ENCODE measurements at places on chromosomes 5 and 9. TPM values are rescaled to one million over a fixed set of nuclear protein-coding genes. Genes with fewer than 3 reads are reported as not detected.

DNLZ gene
- total RNA-seq, result 10.0 TPM

- DNase-seq, result no peak
These were observed 134.6 kb upstream of the TUT7 start for GRCh38 chr9:86488794-86489193.

ANKRD31 gene
- not detected for total RNA-seq

- DNase-seq, result no peak
These were observed 49.8 kb downstream of the SGCD start for GRCh38 chr5:156376751-156377150.

CACFD1 gene
- 75.4 TPM for total RNA-seq

DNA sequence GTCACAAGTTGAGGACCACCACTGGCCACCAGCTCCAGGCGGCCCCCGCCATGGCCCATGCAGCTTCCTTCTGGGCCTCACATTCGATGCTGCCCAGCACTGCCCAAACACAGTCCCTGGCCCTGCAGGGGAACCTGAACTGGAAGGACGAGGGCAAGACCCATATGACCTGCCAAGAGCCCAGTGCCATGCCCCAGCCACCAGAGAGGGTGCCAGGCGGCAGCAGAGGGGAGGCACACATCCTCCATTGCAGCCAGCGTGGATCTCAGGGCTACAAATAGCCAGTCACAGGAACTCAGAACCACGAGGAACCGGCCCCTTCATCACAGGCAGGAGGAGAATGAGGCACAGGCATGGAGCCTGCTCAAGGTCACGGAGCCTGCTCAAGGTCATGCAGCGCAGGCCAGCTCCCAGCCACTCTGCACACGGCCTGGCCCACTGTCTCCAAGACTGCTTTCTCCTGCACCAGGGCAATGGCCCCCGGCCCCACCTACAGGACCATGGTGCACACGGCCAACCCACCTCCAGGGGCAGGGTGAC is 69.6 kb downstream of the SEMA4D start:
- DNase-seq, result no peak

- no peak for DNase-seq
These were observed 19.3 kb downstream of the DMRT3 start for GRCh38 chr9:995781-996180.

GRCh38 chr9:227860-228259 is 13.2 kb downstream of the DOCK8 start:
- no peak for DNase-seq

DNA sequence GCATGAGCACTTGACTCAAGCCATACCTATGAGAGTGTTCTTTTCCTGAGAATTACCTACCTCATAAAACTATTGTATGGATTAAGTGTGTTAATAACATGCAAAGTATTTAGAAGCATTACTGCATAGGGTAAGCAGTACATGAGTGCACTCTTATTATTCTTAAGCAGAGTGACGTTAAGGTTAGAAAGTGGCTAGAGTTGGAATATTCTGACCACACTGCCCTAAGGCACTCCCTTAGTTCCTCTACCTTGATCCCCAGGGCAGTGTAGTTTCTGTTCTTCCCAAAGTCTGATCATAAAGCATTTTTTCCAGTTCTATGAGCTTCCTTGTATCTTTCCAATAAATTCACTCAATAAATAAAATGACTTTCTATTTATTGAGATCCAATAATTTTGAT is 189.2 kb downstream of the PCSK1 start:
- no peak for DNase-seq

GRCh38 chr5:177146891-177147638 is 13.5 kb downstream of the NSD1 start:
- no peak for DNase-seq

SPATA31D4 gene
- not detected for total RNA-seq

TRAF2 gene
- 23.7 TPM for total RNA-seq

CTXN3 gene
- not detected for total RNA-seq

DNA sequence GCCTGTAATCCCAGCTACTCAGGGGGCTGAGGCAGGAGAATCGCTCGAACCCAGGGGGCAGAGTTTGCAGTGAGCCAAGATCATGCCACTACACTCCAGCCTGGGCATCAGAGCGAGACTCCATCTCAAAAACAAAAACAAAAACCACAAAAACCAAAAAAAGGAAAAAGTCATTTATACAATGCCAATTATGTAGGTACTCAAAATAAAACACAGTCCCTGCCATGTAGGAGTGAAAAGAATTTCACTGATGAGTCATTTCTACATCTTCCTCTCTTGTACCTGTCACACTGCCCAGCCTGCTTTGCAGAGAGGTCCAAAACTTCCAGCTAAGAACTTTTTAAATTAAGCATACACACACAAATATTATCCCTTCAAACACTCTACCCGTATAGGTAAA is 215.8 kb downstream of the EPB41L4A start:
- DNase-seq, result no peak

STPG3 gene
- total RNA-seq, result not detected

DNA sequence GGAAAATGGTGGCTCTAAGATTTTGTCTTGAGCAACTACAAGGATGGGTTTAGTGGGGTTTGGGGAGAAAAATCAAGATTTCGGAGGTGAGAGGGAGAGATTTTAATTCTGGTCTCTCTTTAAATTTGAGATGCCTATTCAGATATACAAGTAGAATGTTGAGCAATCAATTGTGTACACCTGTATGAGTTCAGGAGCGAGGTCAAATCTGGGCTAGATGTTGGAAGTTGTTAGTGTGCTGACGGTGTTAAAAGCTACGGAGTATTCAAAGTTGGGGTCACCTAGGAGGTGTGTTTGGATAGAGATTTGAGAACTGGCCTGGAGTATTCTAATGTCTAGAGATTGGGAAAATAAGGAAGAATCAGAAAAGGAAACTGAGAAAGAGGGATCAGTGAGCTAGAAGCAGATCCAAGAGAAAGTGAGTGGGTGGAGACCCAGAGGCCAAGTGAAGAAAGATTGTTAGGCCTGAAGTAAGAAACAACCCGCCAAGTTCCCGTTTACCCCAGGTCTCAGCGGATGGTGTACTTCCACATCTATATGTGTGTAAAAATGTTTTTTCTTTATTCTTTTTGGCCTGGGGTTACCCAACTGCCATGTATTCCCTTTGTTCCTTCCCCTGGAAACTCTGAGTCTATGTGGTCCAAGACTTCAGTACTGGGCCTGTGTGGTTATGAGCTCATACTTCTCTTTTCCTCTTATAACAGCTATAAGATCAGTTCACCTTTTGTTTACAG is 11.9 kb upstream of the ARHGAP26 start:
- no peak for DNase-seq

GRCh38 chr5:135140446-135141204 is 106.6 kb upstream of the PITX1 start:
- peak; percentile 54 for DNase-seq

HAPLN1 gene
- total RNA-seq, result 9.1 TPM
